ENCODE measurements at places on chromosomes 1 and 21. TPM values are rescaled to one million over a fixed set of nuclear protein-coding genes. Genes with fewer than 3 reads are reported as not detected.

DNA sequence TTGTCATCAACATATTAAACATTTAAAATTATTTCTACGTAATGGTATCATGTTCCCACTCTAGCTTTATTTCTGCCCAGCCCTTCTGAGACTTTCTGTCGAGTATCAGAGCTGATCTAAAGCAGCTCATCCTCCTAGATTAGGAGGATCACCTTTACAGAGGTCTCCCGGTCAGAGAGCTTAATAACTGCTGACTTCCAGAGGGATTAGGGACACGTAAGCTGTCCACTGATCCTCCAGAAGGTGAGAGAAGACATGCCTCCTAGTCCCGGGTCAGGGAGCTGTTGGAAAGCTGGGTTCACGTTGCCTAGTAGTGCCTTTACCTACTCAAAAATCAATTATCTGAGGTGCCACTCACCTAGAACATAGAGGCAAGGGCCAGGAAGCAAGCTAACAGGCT lies 31.2 kb upstream of the NADK start:
- no peak for DNase-seq

The VANGL1 gene
- 1.1 TPM for total RNA-seq

DNA sequence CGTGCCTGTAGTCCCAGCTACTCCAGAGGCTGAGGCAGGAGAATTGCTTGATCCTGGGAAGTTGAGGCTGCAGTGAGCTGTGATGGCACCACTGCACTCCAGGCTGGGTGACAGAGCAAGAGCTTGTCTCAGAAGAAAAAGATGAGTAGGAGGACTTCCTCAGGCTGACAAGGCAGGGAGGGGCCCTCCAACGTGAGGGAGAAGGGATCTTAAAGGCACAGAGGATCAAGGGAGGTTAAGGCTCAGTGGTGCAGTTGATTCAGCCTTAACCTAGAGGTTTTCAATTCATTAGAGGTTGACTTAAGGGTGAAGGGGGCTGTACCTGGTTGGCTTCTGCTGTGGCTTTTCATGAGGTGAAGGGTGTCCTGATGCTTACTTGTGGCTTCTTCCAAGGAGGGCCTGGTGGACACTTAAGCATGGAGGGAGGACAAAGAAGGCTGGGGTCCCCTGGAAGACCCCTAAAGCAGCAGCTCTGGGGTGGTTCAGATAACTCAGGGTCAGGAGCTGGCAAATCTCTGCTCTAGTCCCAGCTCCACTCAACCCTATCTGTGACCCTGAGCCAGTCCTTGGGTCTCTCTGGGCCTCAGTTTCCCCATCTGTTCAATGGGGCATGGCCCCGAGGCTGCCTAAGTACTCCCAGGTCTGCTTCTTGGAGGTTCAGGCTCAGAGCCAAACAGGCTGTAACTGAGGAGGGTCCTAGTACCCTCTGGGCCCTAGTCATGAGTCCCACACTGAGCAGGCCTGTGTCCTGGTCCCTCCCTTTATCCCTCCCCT lies 6.3 kb downstream of the EXTL1 start:
- no peak for DNase-seq

- no peak for DNase-seq
These were observed 10.2 kb downstream of the TAS1R2 start for GRCh38 chr1:18849261-18849711.

- DNase-seq: no peak
These were observed 365.3 kb downstream of the HHIPL2 start for GRCh38 chr1:222182641-222183040.

DNA sequence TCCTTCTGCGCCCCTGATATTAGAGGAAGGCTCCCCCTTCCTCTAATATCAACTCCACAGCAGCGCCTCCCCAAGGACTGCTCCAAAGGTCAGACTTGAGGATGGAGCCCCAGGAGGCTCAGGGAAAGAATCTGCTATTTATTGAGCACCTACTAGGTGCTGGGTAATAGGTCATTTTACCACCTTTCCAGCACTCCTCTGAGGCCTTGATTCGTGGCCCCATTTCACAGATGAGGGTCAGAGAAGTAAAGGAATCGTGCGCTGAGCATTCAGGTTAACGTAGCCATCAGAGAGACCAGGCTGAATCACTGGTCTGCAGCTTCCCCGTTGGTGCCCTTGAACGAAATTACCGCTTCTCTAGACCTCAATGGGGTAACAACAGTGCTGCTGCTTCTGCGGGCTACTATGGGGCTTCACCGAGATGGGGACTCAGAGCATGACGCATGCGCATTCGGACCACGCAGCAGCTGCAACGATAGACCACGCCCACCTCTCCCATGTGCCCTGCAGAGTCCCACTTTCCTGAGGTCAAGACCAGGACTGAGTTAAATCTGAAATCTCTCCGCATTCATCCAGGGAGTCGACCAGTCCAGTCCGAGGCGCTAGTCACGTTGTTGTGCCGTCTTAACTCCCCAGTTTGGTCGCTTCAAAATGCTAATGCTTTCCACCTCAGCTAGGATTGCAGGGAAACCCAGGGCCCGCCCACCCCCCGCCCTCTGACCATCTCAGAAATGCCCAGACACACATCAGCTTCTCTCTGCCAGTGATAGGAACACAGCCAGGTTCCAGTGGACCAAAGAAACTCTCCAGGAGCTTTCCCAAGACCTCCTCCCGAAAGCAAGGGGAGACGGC lies 12.9 kb downstream of the CAMK2N1 start:
- DNase-seq: peak; percentile 26

DNA sequence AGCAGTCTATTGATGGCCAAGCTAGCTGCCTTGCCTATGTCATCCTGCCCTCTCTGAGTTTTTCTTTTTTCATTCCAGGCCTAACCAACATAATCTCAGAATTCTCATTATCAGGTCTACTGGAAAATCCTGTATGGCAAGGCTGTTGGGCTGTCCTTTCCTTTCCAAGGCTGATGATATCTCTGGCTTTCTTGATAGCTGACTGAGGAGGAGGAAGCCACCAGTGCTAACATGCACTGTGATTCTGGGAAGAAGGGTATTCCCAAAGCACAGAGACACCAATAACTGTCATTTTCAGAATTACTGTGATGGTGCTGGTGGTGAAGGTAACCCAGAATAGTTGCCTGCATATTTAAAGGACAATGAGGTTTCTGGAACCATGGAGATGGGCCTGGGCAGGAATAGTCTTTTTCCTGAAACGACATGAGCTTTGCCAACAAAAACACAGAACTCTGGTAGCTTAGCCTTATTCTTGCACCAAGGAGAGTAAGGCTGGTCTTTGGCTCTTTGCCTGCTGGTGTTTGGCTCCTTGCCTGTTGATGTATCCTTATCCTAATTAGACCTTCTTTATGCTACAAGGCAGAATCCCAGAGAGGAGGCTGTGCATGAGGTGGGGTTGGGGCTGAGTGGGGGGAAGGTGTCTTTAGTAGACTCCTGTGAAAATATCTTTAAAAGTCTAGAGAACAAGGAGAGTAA lies 157.4 kb downstream of the TNFSF18 start:
- no peak for DNase-seq

DNA sequence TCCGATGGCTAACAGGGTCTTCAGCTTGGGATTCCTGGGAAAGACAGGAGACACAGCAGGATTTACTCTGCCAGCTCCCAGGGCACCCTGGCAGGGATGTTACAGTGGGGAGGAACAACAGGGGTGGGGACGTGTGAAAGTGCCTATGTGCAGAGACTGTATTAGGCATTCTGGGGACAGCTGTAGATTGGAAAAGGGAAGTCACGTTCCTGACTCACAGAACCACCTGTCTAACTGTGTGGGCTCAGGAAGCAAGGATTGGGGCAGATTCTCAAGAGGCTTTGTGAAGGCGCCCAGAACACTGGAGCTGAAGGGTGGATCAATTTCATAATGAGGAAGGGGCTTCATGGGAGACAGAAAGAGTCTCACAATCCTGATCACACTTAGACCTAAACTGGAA lies 4.4 kb downstream of the CHIT1 start:
- DNase-seq: no peak

DNA sequence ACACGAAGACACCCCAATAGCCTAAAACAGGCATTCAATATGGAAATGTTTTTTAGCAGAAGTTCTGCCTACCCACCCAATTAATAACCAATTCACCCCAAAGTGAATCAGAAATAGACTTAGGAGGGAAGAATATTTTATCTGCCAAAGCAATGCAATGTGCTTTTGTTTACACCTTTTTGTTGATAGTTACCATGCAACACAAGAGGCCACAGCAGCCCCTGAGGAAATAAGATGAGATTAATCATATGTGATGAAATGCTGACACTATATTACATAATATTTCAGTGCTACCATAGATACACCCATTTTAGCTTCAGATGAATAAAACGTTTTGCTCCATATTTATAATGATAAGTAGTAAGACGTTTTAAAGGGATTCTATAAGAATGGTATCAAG lies 60.9 kb upstream of the RGS2 start:
- DNase-seq: no peak

- DNase-seq: no peak
These were observed 2.7 kb downstream of the ETNK2 start for GRCh38 chr1:204149107-204149506.

GRCh38 chr1:180919183-180919700 lies 6.5 kb downstream of the KIAA1614 start:
- no peak for DNase-seq

The TRIM46 gene
- 3.0 TPM for total RNA-seq

The PKP1 gene
- total RNA-seq: not detected

GRCh38 chr1:149986486-149987296 lies 23.8 kb downstream of the OTUD7B start:
- DNase-seq: no peak

The SLC25A24 gene
- 5.5 TPM for total RNA-seq

The QSOX1 gene
- total RNA-seq: 14.3 TPM

DNA sequence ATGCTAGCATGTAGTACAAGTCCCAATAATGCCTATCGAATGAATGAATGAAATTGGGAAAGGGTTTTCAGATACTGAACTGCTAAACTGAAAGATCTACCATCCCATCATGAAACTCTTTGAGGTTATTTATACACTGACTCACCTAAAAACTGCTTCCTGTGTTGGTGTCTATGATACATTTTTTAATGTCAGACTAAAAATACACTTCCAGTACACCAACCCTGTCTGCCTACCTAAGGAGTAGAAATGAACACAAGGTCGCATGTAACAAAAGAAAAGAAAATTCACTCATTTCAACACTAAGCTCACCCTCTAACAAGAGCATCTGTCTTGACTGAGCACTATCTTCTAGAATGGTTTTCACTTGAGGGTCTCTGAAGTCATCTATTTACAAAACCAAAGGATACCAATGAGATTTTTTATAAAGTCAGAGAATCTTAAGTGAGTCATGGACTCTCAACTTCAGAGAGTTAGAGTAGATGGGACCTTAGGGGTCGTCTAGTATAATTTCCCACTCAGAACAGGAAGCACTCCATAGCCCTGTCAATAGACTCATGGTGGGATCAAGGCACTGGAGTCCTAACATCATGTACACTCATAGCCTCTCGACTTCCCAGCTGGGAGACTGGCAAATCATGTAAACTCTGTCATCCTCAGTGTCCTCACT lies 53.4 kb downstream of the WLS start:
- DNase-seq: no peak

DNA sequence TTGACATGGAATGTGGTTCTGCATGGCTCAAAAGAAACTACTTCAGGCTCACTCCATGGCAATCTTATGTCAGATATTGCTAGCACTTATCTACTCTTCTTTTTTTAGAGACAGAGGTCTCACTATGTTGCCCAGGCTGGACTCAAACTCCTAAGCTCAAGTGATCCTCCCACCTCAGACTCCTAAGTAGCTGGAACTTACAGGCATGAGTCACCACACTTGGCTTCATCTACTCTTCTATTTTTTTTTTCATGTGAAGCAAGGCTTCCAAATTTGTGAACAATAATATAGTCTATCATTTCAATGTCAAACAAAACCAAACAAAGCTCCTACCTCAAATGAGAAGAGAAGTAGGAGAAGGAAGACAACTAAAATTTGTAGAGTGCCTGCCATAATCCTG lies 7.5 kb upstream of the PSEN2 start:
- DNase-seq: no peak

DNA sequence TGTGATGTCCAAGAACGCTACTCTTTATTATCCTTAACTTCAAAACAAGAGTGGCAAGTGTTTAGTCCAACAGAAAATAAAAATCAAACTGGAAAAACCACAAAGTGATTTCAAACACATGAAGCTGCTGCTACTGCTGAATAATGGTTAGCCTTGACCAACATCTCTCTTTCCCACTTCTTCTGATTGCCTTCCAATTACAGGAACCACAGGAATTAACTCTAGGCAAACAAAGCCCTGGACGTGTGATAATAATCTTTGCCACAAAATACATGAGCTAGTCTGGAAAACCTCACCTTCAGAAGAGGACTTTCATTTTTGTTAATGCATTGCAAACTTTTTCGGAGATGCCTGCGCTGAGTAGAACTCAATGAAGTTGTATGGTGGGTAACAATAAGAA lies 48.6 kb upstream of the COL11A1 start:
- no peak for DNase-seq

GRCh38 chr1:167013108-167013929 lies 24.2 kb downstream of the MAEL start:
- DNase-seq: no peak

DNA sequence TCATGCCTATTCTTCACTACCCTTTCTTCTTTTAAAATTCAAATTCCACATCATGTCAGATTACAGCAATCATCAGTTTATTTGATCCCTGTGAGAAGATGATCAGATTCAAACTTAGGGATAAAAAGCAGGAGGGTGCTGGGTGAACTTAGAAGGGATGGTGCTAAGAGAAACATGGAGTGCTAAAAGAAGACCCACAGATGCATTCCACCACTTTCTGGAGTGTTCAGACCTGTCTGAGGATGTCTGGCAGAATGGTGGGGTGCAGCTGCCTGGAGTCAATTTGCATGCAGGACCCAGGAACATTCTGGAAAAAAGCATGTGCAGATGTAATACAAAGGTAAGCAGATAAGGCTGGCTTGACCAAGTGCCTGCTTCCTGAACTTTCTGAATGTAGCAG lies 372.9 kb upstream of the RUNX1 start:
- no peak for DNase-seq

The COL9A2 gene
- 2.4 TPM for total RNA-seq

DNA sequence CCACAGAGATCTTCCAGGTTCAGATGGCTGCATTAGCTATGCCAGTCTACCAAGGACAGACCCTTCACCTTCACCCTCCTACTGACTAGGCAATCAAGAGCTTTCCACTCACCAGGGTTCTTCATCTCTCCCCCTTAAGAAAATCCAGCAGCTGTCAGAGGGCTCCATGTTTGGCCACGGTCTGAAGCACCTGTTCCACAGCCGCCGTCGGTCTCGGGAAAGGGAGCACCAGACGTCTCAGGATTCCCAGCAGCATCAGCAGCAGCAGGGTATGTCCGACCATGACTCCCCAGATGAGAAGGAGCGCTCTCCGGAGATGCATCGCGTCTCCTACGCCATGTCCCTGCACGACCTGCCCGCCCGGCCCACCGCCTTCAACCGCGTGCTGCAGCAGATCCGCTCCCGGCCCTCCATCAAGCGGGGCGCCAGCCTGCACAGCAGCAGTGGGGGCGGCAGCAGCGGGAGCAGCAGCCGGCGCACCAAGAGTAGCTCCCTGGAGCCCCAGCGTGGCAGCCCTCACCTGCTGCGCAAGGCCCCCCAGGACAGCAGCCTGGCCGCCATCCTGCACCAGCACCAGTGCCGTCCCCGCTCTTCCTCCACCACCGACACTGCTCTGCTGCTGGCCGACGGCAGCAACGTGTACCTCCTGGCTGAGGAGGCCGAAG lies 13.8 kb downstream of the TMCC2 start:
- no peak for DNase-seq

The APP gene
- total RNA-seq: 44.4 TPM

The RIPK4 gene
- 2.5 TPM for total RNA-seq

All from CD4-positive, alpha-beta T cell (primary cell).